ENCODE measurements at places on chromosomes 11 and 22.

DNA sequence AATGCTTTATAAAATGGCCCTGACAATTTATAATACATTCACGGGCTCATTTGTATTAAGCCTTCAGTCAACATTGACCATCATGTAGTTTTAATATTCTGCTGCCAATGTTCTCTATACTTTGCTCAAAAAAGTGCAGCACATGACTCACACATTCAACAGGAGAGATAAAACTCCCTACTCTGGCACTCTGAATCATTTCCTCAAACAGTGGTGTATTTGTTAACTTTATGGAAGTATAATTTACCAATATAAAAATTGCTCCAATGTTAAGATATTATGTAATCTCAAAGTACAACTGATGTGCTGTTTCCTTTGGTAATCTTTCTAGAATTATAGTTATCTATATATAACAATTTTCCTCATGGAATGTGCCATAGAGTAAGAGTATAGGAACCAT is 39.9 kb downstream of the MAML2 start:
- DNase-seq = no peak

DNA sequence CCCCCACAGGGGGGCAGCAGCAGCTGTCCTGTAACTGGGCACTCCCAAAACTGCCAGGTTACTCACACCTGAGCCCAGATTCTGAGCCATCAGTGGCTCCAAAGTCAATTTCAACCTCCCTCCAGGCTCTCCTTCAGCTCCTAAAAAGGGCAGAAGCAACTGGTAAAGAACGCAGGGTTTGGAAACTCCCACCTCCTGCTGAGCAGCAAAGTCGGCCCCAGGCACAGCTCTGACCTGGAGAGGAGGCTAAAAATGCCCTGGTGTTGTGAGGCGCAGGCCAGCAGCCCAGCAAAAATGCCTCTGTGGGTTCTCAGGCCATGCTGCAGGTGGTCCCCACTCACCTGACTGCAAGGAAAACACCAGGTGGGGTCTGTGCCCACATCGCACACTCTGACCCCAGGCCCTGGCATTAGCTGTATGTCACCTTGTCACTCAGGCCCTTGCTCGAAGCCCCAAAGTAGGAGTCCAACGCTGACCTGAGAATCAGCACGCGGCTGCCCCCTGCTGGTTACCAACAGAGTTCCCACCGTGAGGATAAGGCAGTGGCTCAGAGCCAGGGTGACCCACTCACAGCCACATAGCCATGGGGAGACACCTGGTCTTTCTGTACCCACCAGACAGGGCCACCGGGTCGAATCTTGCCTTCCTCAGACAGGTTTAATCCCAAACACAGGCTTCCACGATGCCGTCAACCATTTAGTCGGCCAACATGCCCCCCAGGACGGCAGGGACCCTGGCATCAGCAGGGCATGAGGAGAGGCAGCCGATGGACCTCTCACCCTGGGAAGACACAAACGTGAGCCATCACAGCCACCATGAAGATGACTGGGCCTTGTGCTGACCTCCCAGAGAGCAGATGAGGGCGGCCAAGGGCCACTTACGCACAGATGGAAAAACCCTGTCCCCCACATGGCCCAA is 11.1 kb downstream of the POLR3H start:
- peak; percentile 76 for DNase-seq

DNA sequence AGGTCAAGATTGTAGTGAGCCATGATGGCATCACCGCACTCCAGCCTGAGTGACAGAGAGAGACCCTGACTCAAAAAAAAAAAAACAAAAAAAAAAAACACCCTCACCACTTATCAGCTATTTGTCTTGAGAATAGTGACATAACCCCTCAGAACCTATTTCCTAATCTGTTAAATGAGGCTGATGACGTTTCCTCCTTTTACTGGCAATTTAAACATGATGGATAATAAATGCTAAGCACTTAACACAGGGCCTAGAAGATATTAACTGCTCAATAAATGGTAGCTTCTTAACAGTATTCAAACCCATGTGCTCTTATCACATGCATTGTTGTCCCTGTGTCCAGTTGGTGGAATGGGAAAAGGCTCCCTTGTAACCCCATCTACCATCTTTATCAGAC is 34.6 kb downstream of the LIMK2 start:
- DNase-seq = no peak

- DNase-seq = no peak
These were observed 56.1 kb upstream of the POU2AF2 start for GRCh38 chr11:111189466-111189865.

GRCh38 chr22:43171019-43171491 is 15.9 kb downstream of the TTLL12 start:
- DNase-seq = no peak

- no peak for DNase-seq
These were observed 279.1 kb upstream of the PLET1 start for GRCh38 chr11:112539741-112540140.

DNA sequence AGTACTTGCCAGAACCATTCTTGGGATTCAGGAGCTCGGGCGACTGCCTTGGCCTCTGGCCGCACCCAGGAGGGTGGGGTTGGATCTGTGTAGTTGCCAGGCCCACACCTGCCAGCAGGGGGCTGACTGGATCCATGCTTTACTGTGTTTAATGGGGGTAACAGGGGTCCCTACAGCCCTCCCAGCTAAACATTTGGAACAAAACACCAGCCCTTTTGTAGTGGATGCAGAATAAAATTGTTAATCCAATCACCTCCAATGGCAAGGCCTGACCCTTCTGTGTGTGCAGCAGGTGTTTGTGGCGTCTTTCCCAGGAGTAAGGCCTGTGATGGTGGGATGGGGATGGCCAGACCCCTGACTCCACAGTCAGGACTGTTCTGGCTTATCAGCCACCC is 22.5 kb downstream of the SUN2 start:
- peak; percentile 79 for DNase-seq

DNA sequence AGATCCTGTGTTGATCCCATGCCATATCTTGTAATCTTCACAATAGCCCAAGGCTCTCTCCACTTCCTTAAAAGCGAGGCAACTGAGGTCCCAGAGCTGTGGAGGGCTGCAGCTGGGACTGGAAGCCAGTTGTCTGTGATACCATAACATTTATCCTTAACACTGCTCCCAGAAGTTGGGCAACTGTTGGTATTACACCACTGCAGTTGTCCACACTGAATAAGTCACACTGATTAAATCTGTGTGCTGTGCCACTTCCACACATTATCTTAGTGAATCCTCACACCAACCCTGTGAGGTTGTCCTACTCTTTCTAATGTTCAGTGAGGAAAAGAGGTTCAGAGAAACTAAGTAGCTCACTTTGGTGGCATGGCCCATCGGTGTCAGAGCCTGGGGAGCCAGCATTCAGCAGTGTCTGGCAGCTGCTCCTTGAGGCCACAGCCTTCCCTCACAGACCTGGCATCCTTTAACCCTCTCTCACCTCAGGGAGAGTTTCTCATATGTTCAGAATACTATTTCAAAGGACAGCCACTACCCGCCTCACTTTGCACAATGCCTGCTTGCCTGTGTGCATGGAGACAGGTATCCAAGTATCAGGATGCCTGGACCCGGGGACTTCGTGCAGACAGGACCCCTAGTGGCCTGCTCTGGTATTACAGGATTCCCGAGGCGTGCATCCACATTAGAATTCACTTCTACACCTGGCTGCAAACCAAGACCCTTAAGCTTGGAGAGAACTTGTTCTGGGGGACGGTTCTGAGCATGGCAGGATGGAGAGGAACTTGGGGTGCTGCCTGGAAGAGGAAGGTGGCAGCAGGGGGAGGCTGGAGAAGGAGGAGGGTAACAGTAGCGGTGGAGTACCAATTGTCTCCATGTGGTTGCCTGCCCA is 221.9 kb upstream of the TBCEL start:
- DNase-seq = peak; percentile 81

GRCh38 chr11:47606731-47607130 is 12.5 kb upstream of the C1QTNF4 start:
- no peak for DNase-seq

DNA sequence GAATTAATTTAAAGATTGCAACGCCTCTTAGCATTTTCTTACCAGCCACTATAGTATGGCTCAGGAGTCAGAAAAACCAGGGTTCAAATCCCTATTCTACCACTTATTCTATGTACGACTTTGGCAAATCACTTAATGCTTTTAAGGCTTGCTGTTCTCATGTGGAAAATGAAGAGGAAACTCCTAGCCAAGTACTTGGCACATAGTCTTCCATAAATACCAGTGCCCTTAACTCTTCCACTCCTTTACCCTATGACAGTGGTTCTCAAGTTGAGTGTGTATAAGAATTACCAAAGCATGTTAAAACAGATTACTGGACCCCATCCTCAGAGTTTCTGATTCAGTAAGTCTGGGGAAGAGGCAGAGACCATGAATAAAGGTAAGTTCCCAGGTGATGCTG is 107.6 kb downstream of the RBFOX2 start:
- no peak for DNase-seq

- DNase-seq = no peak
These were observed 14.2 kb upstream of the GNB1L start for GRCh38 chr22:19868773-19869471.

DNA sequence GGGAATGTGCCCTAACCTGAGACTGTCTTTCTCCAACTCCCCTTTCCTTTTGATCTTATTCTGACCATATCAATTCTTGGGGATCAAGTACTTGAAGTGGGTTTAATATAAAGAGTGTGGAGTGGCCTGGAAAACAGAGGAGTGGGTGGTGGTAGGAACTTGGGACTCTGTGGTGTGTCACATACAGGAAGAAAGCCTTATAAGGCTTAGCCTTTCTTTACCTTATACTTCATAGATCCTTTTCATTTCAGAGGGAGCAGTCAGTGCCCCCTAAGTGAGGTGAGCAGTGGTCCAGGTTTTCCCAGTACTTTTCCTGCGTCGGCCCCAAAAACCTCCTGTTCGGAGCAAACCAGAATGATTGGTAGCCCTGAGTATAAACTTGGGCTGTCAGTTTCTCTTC is 486 bp downstream of the OOSP1 start:
- DNase-seq = no peak

DNA sequence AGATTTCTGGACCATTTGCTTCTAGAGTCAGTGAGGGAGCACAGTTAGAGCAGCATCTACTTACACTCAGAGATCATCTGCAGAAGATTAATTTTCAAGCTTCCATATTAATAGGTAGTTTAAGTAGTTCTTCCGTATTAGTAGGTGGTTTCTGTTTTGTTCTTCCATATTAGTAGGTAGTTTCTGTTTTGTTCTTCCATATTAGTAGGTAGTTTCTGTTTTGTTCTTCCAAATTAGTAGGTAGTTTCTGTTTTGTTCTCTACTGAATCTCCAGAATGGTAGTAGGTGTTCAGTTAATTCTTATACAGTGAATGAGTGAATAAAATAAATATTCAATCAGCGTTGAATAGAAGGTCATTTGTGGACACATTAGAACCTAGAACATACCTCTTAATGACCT is 175.7 kb downstream of the TMEM135 start:
- DNase-seq = no peak

- DNase-seq = no peak
These were observed 4.1 kb downstream of the ST3GAL4 start for GRCh38 chr11:126359431-126360048.

- peak; percentile 50 for DNase-seq
These were observed at the start of gene PPP6R3 for GRCh38 chr11:68460741-68461574. PPP6R3 (plus strand) TSS chr11:68460752; CDS start chr11:68537665, 76,913 bp downstream.

DNA sequence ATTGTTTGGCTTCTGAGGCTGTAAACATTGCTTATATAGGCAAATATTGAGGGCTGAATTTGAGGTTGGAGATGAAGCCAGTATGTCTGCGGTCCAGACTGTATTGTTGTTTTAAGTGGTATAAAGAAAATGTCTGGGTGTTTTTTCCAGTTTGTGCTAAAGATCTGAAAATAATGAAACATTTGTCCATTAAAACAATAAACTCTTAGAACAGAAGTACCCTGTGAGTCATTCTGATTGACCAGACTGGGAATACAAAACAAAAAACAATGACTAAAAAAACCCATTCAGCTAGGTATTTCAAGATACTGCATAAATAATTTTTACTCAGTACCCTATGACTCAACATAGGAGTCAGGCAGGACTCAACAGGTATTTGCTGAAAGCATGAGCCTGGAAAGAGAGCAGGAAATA is 20.4 kb downstream of the ALKBH8 start:
- no peak for DNase-seq

DNA sequence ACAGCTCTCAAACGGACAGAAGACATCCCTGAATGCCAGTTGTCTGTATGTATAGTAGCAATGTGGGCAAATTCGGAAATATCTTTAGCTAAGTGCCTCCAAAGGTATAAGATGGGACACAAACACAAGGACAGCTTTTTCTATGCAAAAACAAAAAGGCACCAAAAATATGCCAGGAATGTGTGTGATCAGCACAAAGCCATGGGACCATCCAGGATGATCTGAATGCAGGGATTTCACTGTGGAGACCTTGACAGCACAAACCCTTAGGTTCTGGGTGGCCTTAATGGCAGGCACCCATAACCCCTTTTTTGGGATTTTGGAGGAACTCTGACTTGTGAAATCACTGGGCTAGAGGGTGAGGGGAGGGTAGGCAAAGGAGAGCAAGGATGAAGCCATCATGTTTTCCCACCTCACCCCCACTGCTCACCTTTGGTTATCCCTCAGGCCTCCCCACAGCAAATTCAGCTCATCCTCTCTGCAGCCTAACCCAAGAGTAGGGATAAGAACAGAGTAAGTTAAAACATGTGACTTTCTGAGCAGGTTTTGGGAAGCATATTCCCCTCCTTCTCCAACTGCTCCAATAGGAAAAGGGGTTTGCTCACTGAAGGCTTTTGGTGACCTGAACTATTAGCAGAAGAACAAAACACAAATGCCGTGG is 154.6 kb downstream of the SNX19 start:
- no peak for DNase-seq

- DNase-seq = no peak
These were observed 1462.3 kb downstream of the BRD1 start for GRCh38 chr22:48365386-48365785.

DNA sequence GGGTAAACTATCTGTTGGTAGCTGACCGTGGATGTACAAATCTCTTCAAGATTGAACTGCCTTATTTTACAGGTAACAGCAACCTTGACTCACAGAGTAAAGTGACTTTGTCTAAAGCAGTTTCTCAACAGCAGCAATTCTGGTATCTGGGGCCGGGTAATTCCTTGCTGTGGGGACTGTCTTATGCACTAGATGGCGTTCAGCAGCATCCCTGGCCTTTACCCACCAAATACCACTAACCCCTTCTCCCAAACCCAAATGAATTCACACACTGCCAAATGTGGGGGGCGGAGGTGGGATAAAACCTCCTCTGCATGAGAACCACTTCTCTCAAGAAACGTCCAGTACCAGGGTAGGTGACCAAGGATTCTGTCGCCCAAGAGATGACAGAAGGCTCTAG is 1.7 kb upstream of the INCENP start:
- no peak for DNase-seq

GRCh38 chr11:122209619-122210366 is 93.8 kb upstream of the BLID start:
- DNase-seq = no peak

- DNase-seq = no peak
These were observed 133.2 kb downstream of the DSCAML1 start for GRCh38 chr11:117663821-117664220.
